Activated CD8-positive, alpha-beta T cell treated with anti-CD3 and anti-CD28 coated beads for 36 hours (primary cell): ENCODE measurements at places on chromosomes 5 and 9.
A peak's percentile ranks its signal among the peaks of the same experiment; 100 is the strongest.

GRCh38 chr9:116320290-116320689 lies 166.7 kb downstream of the PAPPA start:
- no peak for DNase-seq

GRCh38 chr5:31083364-31083763 lies 110.1 kb upstream of the CDH6 start:
- DNase-seq = no peak

DNA sequence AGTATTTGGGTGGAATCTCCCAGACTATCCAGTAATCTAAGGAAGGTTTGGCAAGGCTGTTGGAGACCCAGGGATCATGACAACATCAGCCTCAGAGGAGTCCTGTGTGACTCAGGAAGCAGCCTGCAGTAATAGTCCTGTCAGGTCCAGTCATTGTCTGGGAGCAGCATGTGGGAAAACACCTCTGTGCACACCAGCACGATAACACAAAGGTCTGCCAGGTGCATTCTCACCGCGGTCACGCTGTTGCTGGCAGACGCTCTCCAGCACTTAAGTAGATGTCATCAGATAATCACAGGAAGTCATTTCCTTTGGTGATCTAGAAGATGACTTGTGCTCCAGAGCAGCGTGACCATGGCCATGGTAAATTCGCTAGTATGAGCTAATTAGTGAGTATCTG lies 99.2 kb upstream of the IQGAP2 start:
- DNase-seq = peak; percentile 71

DNA sequence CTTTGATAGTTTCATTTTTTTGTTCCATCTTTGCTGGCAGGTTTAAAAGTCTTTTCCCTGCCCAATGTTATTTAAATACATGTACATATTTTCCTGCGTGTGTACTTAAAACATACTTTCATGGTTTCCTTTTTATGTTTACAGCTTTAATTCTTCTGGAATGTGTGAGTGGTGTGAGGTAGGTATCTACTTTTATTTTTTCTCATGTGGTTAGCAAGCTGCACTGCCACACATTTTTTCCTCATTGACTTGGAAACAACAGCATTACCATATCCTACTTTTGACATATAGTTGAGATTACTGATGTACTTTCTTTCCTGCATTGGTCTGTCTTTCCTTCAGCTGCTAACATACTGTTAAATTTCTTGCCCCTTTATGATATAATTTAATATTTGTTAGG lies 51.4 kb upstream of the COL15A1 start:
- no peak for DNase-seq

GRCh38 chr5:117793963-117794362 lies 1194.4 kb downstream of the DTWD2 start:
- DNase-seq = no peak

DNA sequence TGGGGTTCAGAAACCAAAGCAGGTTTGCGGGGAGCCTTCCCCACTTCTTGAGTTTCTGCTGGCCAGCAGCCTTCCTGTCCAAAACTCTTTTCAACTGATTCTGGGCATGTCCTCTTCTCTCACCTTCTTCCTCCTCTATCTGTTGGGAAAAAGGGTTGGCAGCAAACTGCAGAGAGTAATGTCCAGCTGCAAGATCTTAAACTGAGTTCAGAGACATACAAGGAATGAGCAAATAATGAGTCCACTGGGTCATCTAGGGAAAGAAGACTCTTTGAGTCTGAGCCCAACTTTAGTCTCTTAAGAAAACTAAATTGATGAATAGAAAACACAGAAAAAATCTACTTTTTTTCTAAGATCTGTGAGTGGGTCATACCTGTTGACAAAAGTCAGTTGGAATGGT lies 16.5 kb downstream of the ANKDD1B start:
- DNase-seq = no peak

GRCh38 chr9:1978941-1979340 lies 36.2 kb upstream of the SMARCA2 start:
- no peak for DNase-seq

DNA sequence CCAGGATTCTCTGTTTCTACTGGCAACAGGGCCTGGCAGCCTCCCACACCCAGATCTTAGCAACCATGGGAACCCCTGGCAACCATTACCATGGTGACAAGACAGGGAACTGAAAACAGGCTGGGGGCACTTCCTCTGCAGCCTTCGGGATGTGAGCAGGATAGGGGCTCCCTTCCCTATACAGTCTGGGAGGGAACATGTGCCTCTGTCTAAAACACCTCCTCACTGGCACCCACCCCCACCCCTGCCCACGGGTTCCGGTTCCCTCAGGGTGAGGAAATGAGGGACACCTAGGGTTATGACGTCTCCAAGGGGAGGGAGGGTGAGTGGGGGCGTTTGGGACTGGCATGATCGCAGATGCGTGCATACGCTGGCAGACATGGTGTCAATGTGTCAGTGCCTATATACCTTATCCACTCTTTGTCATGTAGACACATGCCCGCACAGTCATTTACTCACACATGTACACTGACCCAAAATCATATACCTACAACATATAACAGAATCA lies 3.0 kb upstream of the DNAJB5 start:
- DNase-seq = peak; percentile 84

DNA sequence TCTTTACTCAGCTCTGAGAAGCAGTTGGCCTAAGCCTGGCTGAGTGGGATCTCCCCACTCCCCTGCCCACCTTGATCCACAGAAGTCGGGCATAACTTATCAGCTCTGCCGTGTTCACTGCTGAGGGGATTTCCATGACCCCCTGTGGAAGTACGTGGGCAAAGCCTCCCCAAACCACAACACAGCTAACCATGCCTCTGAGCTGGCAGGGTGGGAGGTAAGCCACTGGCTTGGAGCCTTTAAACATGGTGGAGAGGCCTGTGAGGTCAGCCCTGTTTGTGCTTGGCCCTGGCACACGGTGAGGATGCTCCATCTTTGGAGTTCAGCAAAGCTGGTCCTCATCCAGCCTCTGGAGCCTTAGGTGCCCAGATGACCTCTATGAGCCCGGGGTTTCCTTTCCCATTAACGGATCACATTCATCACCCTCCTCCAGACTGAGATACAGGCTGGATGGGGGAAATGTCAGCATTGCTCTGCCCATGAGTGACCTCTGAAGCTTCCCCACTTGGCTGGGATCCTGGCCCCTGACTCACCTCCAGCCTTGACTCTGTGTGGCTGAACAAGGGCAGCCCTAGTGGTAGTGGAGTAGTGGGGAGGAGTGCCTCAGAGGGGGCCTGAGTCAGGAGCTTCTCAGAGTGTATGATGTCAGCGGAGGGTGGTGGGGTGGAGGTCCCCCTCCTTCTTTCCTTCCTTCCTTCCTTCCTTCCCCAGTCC lies 6.2 kb downstream of the PDLIM4 start:
- DNase-seq = peak; percentile 51

DNA sequence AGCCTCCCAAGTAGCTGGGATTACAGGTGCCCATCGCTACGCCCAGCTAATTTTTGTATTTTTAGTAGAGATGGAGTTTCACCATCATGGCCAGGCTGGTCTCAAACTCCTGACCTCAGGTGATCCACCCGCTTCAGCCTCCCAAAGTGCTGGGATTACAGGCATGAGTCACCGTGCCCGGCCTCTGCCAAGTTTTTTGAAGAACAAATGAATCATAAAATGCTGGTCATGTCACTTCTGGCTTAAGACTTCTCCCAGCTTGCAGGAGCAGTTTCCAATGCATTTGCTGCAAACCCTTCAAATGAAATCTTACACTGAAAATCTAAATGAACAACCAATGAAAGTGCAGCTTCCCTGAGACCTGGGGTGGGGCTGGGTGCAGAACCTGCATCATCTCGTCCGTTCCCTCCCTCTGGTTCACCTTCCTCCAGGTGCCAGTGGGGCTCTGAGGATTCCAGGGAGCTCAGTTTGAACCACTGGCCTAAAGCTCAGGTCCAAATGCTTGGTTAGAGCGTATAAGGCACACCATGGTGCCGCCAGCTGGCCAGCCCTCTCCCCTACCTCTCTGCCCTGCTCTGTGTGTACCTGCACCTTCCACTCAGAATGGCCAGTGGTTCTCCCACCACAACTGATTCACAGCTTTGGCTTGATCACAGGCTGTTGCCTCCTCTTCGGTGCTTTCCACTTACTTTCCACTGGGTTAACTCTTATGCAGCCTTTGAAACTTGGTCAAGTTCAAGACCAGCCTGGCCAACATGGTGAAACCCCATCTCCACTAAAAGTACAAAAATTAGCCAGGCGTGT lies 39.8 kb upstream of the FUBP3 start:
- DNase-seq = no peak

- DNase-seq = no peak
Measured at GRCh38 chr5:75281716-75282465, 45.2 kb upstream of the ANKRD31 start.

- no peak for DNase-seq
Measured at GRCh38 chr9:92707530-92707929, 37.6 kb upstream of the IPPK start.

DNA sequence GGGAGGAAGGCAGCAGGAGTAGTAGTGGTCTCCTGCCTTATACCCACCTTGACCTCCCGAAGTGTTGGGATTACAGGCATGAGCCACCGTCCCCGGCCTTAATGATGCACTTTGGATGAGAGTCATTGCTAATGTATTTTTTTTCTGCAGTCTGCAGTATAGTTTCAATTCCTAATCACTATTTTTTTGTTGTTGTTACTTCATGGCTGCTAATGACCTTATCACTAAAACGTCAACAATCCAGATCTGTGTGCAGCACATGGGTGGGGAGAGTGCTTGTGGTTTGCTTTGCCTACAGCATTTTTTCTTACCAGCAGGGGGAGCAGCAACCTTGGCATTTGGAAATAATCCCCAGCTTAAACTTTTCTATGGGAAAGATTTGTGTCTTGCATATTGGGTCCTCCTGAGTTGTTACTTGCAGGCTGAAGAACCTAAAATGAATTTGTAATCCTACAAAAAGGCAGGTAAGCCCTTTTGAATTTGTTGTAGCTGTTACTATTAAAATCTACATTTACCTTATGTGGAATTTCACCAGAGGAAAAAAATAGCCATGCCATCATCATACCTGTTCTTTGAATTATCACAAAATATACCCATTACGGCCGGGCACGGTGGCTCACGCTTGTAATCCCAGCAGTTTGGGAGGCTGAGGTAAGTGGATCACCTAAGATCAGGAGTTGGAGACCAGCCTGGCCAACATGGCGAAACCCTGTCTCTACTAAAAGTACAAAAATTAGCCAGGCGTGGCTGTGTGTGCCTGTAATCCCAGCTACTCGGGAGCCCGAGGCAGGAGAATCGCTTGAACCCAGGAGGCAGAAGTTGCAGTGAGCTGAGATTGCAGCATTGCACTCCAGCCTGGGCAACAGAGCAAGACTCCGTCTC lies 6.3 kb upstream of the MED7 start:
- peak; percentile 91 for DNase-seq

DNA sequence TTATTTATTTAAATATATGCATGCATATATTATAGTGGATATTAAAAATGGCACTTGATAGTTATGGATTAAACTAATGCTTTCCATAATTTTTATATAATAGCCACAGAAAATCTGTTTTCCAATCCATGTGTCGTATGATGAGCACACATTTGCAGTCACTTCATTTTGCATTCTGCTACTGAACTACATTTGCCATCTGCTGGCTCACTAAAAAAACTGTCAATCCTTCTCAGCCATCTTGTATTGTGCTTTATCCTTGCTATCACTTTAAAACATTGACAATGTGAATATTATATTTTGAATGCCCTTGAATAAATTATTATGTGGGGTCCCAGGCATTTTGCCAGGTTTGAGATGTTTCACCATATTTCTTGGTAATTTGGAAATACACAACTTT lies 586.6 kb downstream of the DNAH5 start:
- DNase-seq = no peak

DNA sequence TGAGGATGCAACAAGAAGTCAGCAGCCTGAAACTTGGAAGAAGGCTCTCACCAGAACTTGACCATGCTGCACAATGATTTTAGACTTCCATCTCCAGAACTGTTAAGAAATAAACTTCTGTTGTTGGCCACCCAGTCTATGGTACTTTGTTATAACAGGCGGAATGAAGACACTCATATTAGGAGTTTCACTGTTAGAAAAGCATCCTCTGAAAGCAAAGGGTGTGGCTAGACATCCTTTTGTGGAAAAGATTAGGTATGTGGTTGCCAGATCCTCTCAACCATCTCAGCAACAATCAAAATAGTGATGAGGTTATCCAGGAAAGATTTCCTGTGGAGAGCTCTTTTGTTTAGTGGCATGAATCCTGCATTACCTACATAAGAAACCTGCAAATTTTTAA lies 20.7 kb downstream of the ITGA2 start:
- no peak for DNase-seq

DNA sequence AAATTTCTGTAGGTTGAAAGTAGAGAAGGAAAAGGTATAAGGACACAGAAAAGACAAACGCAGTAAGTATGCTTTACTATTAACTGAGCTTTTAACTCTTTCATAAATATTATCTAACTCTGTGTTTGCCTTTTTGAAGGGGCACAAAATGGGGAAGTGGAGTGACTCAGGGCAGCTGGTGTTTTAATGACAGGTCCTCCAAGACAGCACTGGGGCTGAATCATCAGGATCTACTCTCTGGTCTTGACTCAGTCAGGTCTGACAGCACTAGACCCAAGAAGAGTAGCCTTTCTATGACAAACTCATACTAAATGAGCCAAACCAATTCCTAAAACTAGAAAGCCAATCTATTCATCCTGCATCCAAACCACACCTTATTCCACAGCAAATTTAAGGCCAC lies 102.2 kb downstream of the APTX start:
- DNase-seq = no peak

DNA sequence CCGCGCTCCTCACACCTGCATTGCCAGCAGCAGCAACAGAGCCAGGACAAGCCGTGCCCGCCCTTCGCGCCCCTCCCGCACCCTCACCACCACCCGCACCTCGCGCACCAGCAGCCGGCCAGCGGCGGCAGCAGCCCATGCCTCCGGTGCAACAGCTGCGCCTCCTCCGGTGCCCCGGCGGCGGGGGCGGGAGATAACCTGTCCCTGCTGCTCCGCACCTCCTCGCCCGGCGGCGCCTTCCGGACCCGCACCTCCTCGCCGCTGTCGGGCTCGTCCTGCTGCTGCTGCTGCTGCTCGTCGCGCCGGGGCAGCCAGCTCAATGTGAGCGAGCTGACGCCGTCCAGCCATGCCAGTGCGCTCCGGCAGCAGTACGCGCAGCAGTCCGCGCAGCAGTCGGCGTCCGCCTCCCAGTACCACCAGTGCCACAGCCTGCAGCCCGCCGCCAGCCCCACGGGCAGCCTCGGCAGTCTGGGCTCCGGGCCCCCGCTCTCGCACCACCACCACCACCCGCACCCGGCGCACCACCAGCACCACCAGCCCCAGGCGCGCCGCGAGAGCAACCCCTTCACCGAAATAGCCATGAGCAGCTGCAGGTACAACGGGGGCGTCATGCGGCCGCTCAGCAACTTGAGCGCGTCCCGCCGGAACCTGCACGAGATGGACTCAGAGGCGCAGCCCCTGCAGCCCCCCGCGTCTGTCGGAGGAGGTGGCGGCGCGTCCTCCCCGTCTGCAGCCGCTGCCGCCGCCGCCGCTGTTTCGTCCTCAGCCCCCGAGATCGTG lies 517 bp downstream of the KCNN2 start:
- no peak for DNase-seq

- DNase-seq = peak; percentile 97
Measured at GRCh38 chr5:392431-392988, 50.5 kb upstream of the EXOC3 start.

- peak; percentile 61 for DNase-seq
Measured at GRCh38 chr9:85212887-85213286, 528.9 kb downstream of the AGTPBP1 start.
